Mammary microvascular endothelial cell (primary cell): ENCODE measurements at places on chromosomes 16 and 17. TPM values are rescaled to one million over a fixed set of nuclear protein-coding genes. Genes with fewer than 3 reads are reported as not detected.

The CFAP20 gene
- total RNA-seq: 73.0 and 86.1 TPM in 2 replicates

The TIMP2 gene
- 128 and 131 TPM in 2 replicates for total RNA-seq

The CORO6 gene
- total RNA-seq: 0.60 and 4.3 TPM in 2 replicates

The SNX20 gene
- 0.07 TPM in 1 of 2 replicates, not detected in the other for total RNA-seq

The PROCA1 gene
- total RNA-seq: 0.94 TPM in 1 of 2 replicates, not detected in the other

The EXOC3L1 gene
- 9.4 and 13.3 TPM in 2 replicates for total RNA-seq

The NXPH3 gene
- total RNA-seq: 0.13 and 0.54 TPM in 2 replicates

The CRISPLD2 gene
- 0.20 and 0.25 TPM in 2 replicates for total RNA-seq

The PRCD gene
- 0.59 and 0.67 TPM in 2 replicates for total RNA-seq

The RHBDF2 gene
- 46.8 and 54.8 TPM in 2 replicates for total RNA-seq

The HS3ST4 gene
- not detected in 2 replicates for total RNA-seq

The C17orf50 gene
- total RNA-seq: not detected in 2 replicates

The ADGRG3 gene
- total RNA-seq: 0.13 and 0.34 TPM in 2 replicates

The CA4 gene
- total RNA-seq: 0.34 TPM in 1 of 2 replicates, not detected in the other

The RAB37 gene
- total RNA-seq: 0.40 and 0.44 TPM in 2 replicates

The GP2 gene
- not detected in 2 replicates for total RNA-seq

The ZNF750 gene
- not detected in 2 replicates for total RNA-seq

The KRTAP2-1 gene
- total RNA-seq: not detected in 2 replicates

The SPATA32 gene
- total RNA-seq: not detected in 2 replicates

The KCNJ2 gene
- 2.9 and 3.5 TPM in 2 replicates for total RNA-seq

The KRTAP17-1 gene
- total RNA-seq: not detected in 2 replicates

The ZG16 gene
- not detected in 2 replicates for total RNA-seq

The UNC45B gene
- total RNA-seq: not detected in 2 replicates

The TEKT5 gene
- not detected in 2 replicates for total RNA-seq

The PDILT gene
- not detected in 2 replicates for total RNA-seq

The DDX19B gene
- total RNA-seq: 34.8 and 39.2 TPM in 2 replicates

The HAS3 gene
- 0.15 and 1.1 TPM in 2 replicates for total RNA-seq

The NACA2 gene
- total RNA-seq: not detected in 2 replicates

The MT1E gene
- total RNA-seq: 230 and 306 TPM in 2 replicates

The GAS2L2 gene
- total RNA-seq: not detected in 2 replicates

The FNDC8 gene
- not detected in 2 replicates for total RNA-seq

The KRTAP4-4 gene
- not detected in 2 replicates for total RNA-seq

The TMEM114 gene
- total RNA-seq: not detected in 2 replicates

The CACNG5 gene
- not detected in 2 replicates for total RNA-seq

The SLC13A2 gene
- not detected in 2 replicates for total RNA-seq

The C16orf96 gene
- total RNA-seq: 0.05 TPM in 1 of 2 replicates, not detected in the other

The DNAH2 gene
- total RNA-seq: 0.93 and 1.7 TPM in 2 replicates

The ACSM3 gene
- total RNA-seq: 0.33 and 0.44 TPM in 2 replicates

The RPL26 gene
- 3,525 and 3,955 TPM in 2 replicates for total RNA-seq

The KRT12 gene
- total RNA-seq: not detected in 2 replicates

The ATAD5 gene
- 4.9 and 7.4 TPM in 2 replicates for total RNA-seq

The PPY gene
- not detected in 2 replicates for total RNA-seq

The ALOXE3 gene
- not detected in 2 replicates for total RNA-seq

The ZFP3 gene
- 0.94 and 1.1 TPM in 2 replicates for total RNA-seq
